ENCODE measurements at places on chromosomes 7 and 10.

GRCh38 chr7:39539816-39540215 is 26.4 kb upstream of the YAE1 start:
- no peak for DNase-seq

- DNase-seq, result no peak
Measured at GRCh38 chr7:33504266-33504665, 374.9 kb downstream of the BBS9 start.

- no peak for DNase-seq
Measured at GRCh38 chr10:118669020-118669791, 73.8 kb upstream of the PRLHR start.

GRCh38 chr7:20276705-20277472 is 53.8 kb upstream of the ITGB8 start:
- DNase-seq, result no peak

GRCh38 chr7:37943905-37944736 is 23.7 kb downstream of the EPDR1 start:
- no peak for DNase-seq

- DNase-seq, result no peak
Measured at GRCh38 chr10:93452143-93452542, 30.0 kb downstream of the MYOF start.

GRCh38 chr7:151923097-151923876 is 33.0 kb upstream of the GALNTL5 start:
- DNase-seq, result no peak

DNA sequence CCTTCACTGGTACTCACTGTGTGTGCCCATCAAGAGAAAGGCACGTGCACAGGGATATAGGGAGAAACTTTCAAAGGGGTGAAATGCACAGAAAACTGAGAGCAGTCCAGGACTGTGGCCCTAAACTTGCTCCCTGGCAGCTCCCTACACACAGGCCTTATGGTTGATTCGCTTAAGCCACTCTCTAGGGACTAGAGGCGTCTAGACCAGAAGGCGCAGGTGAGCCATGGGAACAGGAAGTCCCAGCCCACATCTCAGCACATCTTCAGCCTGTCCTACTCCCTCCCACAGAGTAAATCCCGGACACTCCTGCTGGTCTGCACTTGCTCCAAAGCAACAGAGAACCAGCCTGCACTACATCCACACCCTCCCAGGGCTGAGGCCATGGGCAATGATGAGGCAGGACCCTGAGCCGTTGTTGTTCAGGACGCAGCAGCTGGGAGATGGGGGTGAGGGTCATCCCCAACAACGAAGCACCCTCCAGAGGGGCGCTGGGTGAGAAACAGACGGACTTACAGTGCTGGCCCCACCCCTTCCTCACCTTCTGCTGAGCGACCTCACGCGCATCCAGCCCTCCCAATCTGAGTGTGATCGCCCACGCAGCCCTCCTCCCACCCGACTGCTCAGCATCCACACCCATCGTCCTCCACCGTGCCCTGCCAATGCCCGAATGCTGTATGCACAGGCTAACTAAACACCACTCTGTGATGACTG is 109.3 kb downstream of the TNS3 start:
- DNase-seq, result no peak

DNA sequence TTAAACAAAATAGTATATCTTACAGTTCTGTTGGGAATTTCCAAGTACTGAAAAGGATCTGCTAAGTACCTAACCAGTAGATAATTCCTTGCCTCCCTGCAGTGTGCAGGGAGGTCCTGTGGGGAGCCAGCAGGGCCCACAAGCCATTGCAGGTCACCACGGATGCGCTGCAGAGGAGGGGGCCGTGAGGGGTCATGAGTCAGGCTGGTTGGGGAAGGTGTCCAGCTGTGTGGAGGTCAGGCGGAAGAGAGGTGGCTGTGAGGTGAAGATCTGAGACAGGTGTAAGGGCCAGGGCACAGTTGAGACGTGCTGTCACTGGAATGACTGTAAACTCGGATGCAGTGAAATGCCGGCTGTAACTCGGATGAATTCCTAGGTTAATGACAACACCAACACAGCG is 80.6 kb downstream of the TRRAP start:
- no peak for DNase-seq
